ENCODE measurements at places on chromosomes 11 and 22.

- DNase-seq: no peak
Observed at GRCh38 chr11:64670975-64671374, 52.0 kb downstream of the NRXN2 start.

- DNase-seq: no peak
Observed at GRCh38 chr22:46589871-46590271, 30.3 kb upstream of the GRAMD4 start.

DNA sequence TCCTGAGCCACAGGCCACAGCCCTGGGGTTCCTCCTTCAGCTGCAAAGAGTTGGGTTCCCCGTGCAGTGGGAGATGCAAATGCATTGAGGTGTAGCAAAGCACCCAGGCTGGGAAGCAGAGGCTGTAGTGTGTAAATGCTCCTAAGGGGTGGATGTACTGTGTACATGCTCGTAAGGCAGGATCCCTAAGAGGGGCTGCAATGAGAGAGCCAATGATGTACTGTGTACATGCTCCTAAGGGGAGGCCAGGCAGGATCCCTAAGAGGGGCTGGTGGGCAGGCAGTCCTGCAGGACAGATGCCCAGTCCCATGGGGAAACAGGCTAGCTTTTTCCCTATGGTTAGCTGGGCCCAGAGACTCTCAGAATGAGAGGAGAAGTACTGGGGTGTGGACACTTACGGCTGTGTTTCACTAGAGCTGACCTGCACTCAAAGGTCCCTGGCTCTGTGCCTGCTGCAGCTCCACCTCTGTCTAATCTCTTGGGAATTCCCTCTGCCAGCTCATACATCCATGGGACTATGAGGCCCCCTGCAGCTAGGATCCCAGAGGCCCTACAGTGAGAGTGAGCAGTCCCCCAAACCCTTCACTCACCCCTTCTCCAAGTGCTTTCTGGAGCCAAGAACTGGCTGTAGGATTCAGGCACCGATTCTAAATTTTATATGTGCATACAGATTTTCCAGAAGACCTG, 261.9 kb upstream of the LUZP2 start:
- no peak for DNase-seq

GRCh38 chr22:36659762-36660509, 43.6 kb downstream of the CACNG2 start:
- DNase-seq: no peak

DNA sequence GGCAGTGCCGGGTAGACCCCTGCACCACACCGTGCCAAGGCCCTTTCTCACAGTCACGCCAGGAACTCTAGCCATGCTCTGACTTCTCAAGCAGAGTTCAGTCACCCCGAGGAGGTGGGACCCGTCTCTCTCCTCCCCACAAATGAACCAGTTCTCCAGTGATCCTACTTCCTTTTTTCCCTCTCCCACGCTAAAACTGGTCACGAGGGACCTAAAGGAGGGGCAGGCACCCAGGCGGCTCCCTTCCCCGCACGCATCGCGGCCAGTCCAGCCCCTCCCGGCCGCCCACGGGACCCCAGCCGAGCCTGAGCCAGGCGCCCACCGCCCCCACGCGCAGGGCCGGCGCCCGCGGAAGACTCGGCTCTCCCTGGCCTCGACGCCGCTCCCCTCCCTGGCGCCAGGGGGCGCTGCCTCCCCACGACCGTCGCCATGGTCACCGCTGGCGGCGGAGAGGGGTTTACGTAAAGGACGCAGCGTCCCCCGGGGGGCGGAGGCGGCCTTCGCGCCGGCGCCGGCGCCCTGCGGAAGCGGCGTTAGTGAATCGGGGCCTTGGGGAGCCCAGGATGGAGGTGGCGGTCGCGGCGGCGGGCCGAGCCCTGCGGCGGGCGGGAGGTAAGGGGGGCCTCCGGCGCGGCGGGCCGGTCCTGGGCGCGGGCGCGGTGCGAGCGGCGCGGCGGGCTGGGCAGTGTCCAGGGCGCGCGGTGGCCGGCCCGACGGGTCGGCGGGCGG, at the start of gene DAGLA:
DAGLA (plus strand) TSS at position 499 of the 729 bp plus-strand sequence. CDS start 39,765 bp downstream, outside the sequence.
- peak; percentile 76 for DNase-seq

- DNase-seq: no peak
Observed at GRCh38 chr11:112499153-112499880, 238.7 kb upstream of the PLET1 start.
